ENCODE measurements at places on chromosomes 1 and 21.
A peak's percentile ranks its signal among the peaks of the same experiment; 100 is the strongest.

GRCh38 chr1:27418326-27419185 lies 26.1 kb downstream of the GPR3 start:
- DNase-seq = peak; percentile 67

GRCh38 chr21:35811191-35811806 lies 249.0 kb downstream of the SETD4 start:
- DNase-seq = peak; percentile 22

GRCh38 chr1:209593747-209594146 lies 10.2 kb downstream of the CAMK1G start:
- no peak for DNase-seq

- DNase-seq = no peak
Observed at GRCh38 chr1:173554089-173554488, 48.8 kb downstream of the SLC9C2 start.

- DNase-seq = no peak
Observed at GRCh38 chr21:41418393-41418792, 7.6 kb upstream of the MX1 start.

- DNase-seq = no peak
Observed at GRCh38 chr1:58936973-58937372, 153.1 kb upstream of the JUN start.

DNA sequence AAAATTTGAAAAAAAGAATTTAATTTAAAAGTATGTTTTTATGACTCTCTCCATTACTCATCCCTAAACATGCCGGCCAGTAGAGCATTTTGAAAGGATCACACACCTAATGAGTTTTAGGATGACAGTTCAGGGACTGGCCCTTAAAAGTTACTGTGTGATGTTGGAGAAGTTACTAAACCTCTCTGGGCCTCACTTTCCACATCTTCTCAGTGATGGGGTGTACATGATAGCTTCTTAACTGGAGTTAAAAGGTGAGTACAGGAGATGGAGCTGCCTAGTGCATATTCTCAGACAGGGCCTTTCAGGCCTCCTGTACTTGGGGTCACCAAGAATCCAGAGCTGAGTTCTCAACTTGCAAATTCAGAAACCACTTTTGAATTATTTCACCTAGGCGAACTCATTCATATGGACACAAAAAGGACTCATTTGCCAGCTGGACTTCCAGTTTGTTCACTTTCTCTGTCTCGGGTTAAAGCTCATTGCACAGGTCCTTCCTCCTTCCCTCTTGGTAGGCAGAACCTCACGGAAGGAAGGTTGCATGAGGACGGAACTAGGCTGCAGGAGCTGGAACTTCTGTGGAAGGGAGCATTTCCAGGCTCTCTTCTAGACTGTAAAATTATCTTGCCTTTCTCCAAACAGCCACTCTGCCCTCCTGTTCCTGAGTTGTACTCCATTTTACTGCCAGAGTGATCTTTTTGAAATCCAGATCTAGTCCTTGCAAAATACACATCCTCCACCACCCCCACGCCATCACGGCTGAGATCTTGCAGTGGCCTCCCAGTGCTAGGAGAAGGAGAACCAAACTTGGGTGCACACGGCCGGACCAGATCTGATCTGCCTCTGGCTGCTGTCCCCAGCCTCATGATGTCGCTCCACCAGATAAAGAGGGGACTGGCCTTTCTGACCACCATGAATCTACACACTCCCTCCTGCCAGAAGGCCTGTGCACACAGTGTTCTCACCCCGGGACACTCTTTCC lies 4.3 kb upstream of the SLC30A1 start:
- no peak for DNase-seq

DNA sequence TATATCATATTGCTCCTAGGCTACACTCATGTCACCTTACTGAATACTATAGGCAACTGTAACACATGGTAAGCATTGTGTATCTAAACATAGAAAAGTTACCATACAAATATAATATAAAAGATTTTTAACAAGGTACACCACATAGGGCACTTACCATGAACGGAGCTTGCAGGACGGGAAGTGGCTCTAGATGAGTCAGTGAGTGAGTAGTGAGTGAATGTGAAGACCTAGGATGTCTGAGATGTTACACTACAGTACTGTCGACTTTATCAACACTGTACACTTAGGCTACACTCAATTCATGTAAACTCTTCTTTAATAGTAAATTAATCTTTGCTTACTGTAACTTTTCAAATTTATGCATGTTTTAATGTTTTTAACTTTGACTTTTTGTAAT lies 81.0 kb upstream of the PLD5 start:
- no peak for DNase-seq

- DNase-seq = no peak
Observed at GRCh38 chr1:54302951-54303843, 103.0 kb downstream of the SSBP3 start.

DNA sequence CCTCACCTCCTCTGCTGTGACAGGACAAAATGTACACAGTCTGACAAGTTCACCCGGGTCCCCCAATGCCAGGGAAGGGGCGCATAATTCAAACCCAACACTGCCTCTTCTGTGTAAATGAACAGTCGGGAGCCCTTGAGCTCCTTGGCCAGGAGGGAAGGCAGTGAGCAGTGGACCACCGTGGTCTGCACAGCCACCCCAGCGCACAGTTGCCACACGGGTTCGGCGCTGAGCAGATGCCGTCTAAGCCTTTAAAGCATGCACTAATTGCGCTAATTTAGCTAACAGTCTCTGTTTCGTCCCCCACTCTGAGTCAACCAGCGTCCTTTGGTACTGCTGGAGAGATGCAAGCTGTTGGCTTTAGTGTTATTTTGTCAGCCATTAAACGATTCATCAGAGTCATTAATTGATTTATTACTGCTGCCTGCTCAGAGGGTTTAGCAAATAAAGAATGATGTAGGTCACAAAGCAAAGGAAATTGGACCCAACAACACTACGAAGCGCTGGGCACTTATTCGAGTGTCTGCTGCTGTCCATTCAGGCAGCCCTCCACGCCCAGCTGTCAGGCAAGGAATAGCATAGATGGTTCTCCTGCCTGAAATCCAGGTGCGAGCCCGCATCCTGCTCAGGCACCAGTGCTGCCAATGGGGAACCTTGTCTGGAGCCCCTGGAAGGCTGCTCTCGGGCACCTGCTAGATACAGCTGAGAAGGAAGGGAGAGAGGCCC lies 91.5 kb downstream of the MRPL37 start:
- no peak for DNase-seq

DNA sequence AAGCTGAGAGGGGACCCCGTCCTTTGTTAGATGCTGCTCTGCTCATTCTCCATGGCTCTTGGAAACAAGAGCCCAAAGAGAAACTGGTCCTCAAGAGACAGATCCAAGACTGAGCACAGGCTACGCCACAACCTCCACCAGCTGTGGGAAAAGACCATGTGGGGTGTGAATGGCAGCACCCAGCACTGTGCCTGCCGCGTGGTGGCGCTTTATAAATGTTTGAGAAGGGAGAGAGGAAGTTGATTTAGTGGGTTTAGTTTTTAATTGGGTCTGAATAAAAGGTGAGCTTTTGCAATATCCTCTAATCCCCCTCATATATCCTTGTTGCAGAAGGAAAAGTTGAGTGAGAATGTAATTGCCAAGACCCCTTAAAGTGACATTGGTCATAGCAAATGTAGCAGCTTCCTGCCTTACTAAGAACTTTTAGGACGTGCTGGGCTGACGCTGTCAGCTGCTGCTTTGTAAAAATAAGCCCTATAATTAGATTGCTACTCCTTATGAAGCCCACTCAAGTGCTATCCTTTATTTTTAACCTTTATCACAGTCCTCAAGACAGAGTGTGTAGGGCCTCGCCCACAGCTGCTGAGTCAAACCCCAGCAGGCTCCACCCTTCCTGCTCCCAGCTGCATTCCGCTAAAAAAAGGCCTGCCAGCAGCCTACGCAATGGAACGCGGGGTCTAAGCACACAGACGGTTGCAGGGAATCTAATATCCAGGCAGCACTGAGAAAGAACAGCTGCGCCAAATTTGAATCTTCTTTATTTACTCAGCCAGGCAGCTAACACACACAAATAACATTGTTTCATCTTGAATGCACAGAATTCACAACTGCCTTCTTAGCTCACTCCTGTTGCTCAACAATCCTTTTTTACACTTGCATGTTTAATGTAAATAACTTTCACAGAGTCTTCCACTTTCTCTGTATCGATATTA lies 47.4 kb upstream of the PRDX6 start:
- peak; percentile 90 for DNase-seq

GRCh38 chr1:56029319-56030003 lies 549.9 kb downstream of the PLPP3 start:
- peak; percentile 70 for DNase-seq

DNA sequence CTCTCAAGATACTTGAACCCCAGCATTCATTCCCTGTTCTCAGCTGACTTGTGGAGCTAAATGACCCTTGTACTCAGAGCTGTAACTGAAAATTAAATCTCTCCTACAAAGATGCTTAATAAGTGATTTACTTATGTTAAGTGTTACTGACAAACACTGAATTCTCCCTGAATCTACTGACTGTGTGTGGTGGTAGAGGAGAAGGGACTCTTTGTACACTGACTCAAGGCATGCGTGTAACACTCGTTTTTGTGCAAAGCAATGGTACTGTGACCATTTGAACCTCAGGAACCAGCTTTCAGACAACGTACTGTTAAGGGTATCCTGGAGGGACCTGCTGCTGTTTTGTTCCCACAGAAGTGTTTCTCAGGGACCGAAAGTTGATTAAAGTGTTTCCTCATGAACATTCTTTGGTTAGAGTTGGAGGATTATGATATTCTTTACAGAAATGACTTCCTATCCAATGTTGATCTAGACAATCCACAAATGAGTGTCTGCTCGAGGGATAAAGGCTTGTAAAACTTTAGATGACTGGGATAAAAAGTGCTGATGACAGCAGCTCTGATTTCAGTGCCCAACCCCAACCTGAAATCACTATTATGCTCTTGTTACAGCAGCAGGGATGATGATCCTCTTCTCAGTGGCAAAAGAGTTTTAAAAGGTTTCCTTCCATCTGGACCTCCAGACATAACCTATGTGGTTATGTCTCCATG lies 12.8 kb downstream of the RGL1 start:
- DNase-seq = no peak

GRCh38 chr1:51237351-51238033 lies 1.4 kb downstream of the RNF11 start:
- no peak for DNase-seq

DNA sequence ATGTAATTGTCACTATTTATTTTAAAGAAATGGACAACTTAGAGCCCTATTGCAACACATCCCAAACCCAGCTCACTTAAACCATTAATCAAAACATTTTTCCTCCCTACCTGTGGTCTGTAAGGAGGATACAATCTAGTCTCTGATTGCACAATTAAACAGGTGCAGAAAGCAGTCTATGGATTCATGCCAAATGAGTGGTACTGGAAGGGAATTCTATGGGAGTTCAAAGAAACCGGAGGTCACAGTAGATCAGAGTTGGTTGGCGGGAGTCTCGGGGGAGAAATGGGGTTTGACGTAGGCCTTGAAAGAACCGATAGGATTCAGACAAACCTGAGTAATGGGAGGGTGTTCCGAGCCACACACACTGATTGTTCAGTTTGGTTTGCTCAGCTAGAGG lies 314.9 kb downstream of the KIF26B start:
- DNase-seq = no peak

DNA sequence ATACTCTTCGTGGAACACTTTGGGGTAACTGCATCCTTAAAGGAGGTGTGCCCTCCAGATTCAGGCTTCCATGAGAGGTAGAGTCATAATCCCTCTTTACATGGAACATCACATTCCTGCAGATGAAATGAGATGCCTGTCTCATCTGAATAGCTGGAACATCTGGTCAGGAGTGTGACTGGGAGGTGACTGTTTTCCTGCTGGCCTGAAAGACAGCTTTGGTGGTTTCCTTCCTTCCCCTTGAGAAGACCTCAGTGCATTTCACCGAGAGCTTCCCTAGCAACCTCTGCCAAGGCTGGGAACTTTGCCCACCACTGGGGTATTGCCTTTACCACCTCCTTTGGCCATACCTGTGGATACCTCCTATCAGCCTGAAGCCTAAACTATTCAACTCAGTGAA lies 46.7 kb upstream of the GUCA2A start:
- DNase-seq = no peak

DNA sequence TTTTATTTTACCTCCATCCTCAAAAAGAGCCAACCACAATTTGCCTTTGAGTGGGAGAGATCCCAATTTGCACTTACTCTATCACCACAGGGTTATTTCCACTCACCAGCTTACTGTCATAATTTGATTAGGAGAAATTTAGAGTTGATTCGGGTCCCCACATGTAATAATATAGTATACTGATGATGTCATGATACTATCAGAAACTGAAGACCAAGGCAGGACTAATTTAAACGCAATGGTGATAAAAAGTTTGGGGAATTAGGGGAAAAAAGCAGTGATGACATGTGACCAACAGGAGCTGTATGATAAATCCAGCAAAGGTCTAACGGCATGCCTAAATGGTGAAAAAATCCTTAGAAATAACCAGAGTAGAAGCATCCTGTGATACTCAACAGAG lies 54.4 kb downstream of the TRIM33 start:
- DNase-seq = no peak

DNA sequence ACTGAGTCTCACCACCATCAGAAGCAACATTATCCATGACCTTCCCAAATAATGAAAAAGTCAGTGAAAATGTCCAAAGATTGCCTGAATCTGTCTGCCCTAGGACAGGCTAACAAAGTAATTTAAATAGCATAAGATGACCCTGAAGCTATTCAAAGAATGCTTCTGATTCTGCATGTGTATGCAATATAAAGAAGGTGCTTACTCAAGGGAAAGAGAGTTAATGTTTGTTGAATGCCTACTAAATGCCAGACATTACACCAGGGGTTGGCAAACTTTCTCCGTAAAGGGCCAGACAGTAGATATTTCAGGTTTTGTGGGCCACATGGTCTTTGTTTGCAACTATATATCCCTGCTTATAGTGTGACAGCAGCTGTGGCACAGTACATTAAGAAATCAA lies 221.9 kb upstream of the DMRTA2 start:
- DNase-seq = no peak

- DNase-seq = peak; percentile 93
Observed at GRCh38 chr1:89890085-89890752, 69.4 kb downstream of the LRRC8D start.

GRCh38 chr21:44972821-44973220 lies 33.0 kb downstream of the SLX9 start:
- no peak for DNase-seq

DNA sequence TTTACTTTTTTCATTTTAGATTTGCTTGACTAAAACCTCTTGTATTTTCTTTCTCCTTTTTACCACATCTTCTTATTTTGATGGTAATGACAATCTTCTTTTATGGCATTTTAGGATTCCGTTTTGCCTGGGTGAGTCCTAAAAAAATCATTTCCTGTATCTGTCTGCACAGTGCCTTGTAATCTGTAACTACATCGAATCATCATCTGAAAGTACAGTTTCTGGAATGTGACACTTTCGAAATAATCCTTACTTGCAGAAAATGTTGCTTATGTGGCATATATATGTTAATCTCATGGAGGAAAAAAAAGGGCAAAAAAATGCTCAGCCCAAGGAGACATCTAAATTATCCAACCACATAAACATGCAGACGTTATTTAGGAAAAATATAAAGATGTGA lies 29.0 kb downstream of the GREM2 start:
- DNase-seq = no peak
